Activated CD8-positive, alpha-beta memory T cell treated with anti-CD3 and anti-CD28 coated beads for 4 hours (primary cell): ENCODE measurements at places on chromosomes 1 and 21.

DNA sequence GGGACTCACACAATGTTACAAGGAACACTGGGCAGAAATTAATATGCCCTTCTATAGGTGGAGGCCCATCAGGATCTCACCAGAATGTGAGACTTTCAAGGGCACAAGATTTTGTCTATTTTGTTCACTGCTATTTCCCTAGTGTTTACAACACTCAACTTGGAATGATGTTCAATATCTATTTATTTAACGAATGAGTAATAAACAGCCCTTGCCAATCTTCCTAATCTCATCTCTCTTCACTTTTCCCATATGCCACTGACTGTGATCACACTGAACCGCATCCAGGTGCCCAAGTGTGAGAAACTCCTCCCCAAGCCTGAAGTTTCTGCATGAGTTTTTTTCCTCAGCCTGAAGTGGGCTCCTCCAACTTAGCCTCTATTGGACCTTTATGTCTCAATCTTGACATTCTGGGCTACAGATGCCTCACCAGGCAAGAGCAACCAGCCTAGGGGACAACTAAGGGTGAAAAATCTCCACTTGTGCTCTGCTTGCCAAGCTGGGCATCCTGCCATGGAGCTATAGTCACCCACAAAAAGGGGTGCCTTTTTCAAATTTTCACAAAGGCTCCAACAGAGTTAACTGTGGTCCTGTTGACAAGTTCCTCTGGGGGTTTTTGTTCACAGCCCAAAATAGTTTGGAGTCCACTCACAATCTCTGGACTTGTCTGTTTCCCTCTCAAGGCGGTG is 105.6 kb downstream of the PLPP3 start:
- DNase-seq: no peak

DNA sequence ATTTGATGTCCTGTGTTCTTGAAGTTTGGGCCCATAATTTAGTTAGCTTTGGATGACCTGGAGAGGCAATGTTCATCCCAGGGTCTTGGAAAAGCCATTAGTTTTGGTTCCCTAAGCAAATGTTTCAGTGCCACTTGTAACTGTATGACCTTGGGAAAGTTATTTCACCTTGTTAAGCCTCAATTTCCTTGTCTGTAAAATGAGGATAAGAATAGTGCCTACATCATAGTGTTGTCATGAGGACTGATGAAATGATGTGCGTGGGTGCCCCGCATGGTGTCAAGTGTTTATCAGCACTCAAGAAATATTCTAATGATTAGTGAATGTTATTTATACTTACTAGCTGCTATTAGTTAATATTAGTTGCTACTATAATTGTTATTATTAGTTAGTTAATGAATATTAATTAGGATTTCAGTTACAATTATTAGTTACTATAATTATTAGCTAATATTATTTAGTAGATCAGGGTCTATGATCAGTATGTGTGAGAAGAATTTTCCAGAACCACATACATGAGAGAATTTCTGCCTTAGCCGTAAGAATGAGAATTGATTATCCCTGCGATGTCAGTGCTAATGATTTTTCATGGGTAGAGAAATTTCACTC is 1.9 kb downstream of the SH3BGR start:
- DNase-seq: no peak

- DNase-seq: no peak
Observed at GRCh38 chr1:59788825-59789224, 25.9 kb upstream of the HOOK1 start.

- DNase-seq: peak; percentile 24
Observed at GRCh38 chr1:119712342-119713038, 756 bp downstream of the PHGDH start.
